Stimulated activated CD4-positive, alpha-beta T cell treated with anti-CD3 and anti-CD28 coated beads, Interleukin-4, amount 100 ng/mL, for 48 hours (primary cell): ENCODE measurements at places on chromosomes 5 and 9.

DNA sequence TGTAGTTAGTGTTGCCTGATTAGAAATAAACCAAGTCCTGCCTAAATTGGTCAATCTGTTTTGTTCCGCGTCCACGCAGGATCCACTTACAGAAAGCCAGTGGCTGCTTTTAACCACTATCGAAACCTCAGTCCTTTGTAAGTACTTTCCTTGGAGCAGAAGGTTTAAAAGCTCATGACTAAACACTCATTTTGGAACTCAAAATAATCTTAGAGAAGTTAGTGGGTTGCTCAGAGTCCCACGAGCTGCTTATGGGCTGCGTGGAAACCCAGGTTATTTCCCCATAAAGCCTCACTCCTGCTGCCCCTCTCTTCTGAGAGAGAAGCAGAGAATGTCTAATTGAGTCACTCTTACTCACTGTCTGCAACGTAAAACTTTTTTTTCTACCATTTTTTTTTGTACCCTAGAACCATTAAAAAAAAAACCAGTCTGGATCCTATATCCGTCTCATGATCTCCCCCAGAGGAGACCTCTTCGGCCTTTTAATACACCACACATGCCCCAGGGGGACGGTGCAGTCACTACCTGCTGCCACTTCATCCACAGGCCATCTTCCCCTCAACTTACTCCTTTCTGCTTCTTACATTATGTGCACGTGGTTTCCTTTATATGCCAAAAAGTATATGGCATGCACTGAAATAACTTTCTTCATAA is 7.6 kb downstream of the BASP1 start:
- no peak for DNase-seq

GRCh38 chr9:69469136-69469535 is 144.1 kb downstream of the ENTREP1 start:
- DNase-seq, result no peak

DNA sequence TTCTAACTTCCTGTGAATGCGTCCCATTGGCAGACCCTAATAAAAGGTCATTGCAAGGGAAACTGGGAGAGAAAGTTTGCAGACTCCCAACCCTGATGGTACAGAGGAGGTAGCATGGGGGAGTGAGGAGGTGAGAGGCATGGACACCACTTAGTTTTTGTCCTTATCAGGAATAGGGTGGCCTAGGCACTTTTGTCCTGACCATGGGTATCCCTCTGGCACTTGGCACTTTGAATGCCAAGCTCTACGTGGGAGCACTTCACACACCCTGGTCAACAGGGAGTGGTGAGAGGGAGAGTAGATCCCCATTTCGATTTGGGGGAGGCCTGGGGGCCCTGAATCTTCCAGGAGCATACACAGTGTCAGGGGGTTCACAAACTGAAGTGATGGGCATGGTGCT is 75.6 kb upstream of the SH3PXD2B start:
- no peak for DNase-seq

- DNase-seq, result no peak
Observed at GRCh38 chr9:19922476-19923118, 133.8 kb upstream of the SLC24A2 start.

- no peak for DNase-seq
Observed at GRCh38 chr5:100667161-100667630, 132.0 kb downstream of the FAM174A start.

DNA sequence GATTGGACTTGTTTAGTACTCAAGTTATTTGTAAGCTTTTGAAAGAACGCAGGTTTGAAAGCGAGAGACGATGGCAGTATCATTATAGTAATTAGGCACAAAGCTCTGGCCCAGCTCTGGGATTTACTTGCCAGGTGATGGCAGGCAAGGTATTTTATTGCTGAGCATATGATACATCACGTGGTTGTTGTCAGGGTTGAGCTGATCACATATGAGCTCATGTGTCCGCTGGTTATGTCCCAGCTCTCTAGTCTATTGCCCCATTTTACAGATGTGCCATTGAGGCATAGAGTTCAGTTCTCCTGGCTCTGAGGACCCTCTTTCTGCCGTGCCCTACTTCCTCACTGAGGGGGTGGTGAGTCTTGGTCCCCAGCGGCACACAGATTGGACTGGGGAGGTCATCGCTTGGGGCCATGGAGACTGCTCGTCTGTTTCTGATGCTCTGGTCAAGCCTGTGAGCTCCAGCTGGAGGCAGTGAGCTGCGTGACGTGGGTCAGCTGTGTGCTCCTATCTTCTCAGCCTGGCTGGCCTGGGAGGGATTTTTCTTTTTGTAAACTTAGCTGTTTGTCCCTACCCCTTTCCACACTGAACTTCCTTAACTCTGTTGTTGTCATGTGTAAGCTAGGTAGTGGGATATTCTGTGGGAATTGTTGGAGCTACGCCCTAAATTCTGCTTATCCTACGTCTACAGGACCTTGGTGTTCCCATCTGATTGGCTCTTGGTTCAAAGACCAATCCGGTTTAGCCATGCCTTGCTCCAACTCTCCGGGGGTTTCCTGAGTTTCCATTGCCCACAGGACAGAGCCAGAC is 2.2 kb downstream of the NXNL2 start:
- no peak for DNase-seq

DNA sequence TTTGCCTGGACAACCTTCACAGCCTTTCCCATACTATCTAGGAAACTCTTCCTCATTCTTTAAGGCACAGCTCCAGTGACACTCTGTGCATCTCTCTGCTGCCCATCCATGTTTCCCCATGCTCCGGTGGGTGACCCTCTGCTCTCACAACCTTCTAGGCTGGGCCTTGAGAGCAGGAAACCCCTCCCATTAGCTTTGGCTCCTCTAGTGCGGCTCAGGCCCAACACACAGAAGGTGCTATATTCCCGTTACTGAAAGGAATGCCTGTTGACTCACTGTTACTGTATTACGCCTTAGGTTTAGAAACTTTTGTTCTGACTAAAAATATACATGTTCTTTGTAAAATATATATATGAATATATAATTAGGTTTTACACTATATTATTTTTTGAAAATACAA is 8.1 kb upstream of the CCL28 start:
- no peak for DNase-seq
